ENCODE measurements at places on chromosomes 11 and 22.
A peak's percentile ranks its signal among the peaks of the same experiment; 100 is the strongest.

DNA sequence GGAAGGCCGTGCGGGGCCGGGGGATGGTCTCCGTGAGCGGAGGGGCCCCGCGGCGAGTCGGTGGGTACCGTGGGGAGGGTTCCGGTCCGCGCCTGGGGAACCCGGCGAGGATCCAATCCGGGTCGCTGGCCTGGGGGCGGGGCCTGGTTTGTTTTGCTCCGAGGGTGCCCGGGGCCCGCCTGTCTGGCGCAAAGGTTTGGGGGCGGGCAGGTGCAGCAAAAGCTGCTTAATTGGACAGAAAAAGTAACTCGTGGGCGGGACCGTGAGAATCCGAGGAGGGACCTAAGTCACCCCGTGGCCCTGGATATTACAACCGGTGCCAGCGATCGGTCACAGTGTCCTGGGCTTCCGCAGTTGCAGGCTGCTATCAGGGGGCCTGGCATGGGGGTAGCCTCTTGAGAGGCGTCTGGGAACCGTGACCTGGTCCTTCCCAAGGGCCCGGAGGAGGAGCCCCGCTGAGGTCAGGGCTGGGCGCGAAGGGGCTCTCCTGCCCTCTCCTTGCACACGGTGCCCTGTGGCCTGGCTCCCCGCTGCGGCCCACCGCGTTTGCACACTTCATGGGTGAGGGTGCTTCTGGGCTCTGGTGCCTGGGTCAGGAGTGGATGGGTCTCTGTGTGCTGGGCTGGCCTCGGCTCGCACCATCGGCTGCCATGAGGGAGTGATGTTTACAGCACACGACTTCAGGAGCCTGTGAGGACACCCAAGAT is 1.4 kb downstream of the PNPLA2 start:
- DNase-seq: peak; percentile 61

- DNase-seq: no peak
Observed at GRCh38 chr22:42937164-42937843, 77.6 kb downstream of the PACSIN2 start.

DNA sequence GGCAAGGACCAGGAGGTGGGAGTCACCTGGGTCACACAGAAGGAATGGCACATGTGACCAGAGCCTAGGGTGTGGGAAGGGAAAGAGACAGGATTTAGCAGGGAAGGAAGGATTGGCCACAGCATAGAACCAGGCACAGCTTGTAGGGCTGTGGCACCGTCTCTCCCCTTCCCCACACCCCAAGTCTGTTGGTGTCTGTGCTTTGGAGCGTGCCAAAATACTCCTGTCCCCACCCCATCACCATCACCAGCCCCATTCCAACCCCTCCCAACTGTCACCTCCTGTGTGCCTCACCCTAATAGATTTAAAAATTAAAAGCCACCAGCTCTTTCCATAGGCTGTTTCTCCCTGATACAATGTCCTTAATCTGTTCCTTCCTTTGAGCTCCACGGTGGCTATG is 18.2 kb downstream of the SGSM1 start:
- no peak for DNase-seq

- no peak for DNase-seq
Observed at GRCh38 chr11:44300844-44301563, 8.9 kb downstream of the ALX4 start.

- DNase-seq: no peak
Observed at GRCh38 chr22:45389546-45389945, 23.9 kb downstream of the SMC1B start.

DNA sequence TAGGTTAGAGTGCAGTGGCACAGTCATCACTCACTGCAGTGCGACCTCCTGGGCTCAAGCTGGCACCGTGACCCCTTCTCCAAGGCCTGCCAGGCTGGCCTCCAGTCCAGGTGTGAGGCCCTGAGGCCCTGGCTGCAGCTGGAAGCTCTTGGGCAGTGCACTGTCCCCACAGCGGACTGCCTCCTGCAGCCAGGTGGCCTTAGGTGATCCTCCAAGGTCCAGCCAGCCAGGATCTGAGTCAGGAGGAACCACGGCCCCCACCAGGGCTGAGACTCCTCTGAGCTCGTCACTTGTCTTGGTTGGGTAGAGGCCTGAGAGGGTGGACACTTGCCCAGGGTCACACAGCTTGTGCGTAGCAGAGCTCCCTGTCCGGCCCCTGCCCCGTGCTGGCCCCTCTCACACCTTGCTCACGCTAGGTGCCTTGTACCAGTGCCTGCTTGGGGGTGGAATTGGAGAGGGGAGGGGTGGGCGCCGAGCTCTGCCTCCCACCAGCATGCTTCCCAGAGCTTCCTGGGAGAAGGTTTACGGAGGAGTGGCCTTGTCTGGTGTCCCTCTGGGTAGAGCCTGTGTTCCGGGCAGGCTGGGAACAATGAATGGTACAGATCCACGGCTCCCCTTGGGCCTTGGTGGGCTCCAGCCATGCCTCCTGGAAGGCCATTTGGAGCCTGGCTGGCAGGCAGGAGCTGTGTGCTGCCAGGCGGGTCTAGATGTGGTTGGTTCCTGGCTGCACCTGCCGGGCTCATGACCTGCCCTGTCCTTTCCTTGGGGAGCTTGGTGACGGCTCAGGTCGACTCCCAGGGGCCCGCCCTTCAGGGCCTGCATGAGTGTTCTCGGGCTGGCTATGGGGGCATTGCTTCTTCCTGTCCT is 20.6 kb downstream of the KCNQ1 start:
- DNase-seq: no peak

DNA sequence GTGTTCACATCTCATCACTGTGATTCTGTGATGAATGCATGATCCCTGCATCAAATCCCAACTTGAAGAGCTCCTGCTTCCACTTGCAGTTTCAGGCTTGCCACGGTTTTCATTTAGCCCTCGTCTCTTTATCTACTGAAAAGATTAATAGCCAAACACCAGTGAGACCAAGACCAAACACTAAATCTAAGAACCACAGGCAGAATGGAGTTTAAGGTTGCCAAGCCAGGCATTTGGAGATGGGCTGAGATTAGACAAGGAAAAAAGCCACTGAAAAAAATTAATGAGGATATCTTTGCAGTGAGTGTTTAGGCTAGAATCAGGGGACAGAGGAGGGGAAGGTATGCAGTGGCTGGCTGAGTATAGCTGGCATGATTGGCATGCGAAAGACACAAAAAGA is 227.2 kb upstream of the BLID start:
- no peak for DNase-seq

- DNase-seq: no peak
Observed at GRCh38 chr11:131823772-131824171, 453.4 kb downstream of the NTM start.

DNA sequence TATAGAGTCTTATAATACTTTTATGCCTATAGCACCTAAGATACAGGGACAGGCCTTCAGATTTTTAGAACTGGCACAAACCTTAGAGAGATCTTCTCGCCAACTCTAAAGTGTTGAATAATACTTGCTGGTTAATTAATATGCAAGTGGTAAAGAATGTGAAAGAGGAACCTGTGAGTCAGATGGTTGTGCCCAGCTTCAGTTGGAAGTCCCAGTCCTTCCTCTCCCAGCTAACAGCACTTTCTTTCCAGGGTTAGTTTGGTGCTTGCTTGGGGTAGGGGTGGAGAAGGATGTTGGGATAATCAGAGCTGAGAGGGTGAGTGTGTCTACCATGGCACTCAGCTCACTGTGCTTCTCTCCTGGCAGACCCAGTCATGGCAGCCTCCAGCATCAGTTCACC is 4.9 kb upstream of the TMEM132A start:
- no peak for DNase-seq

DNA sequence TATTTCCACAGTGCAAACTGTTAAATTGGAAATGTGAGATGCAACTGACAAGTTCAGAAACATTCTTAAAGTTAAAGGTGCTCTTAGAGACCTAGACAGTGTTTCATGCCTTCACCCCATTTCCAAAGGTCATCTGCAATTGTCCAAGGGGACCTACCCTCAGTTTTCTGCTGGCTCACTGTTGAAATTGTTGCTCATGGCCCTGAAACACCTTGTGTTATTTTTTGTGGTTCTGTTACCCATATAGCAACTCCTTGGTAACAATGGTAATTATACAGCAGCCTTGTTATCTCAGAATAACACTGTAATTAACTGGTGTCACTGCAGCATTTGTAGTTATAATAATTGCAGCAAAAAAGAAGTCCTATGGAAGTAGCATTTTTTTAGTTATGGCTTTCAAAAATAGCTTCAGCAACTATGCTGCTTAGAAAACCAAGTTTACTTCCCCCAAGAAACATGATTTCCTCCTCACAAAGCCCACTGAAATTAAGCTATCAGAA is 49.2 kb upstream of the CCDC34 start:
- no peak for DNase-seq

DNA sequence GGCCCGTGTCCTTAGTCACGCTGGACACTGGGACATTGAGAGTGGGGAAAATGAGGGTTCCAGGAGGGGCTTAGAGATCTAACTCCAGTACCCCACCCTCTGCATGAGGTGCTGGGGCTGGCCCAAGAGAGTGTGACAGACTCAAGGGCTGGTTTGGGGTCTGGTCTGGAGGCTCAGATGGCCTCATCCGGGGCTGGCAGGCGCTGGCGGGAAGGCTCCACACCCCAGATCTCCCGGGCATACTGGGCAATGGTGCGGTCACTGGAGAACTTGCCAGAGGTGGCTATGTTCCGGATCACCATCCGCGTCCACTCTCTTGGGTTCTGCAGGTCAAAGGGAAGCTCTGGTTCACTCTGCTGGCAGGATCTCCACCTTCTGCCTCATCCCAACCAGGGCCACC is 2.5 kb upstream of the RASGRP2 start:
- no peak for DNase-seq

GRCh38 chr11:17287058-17287457 is 10.5 kb downstream of the NUCB2 start:
- DNase-seq: no peak

GRCh38 chr22:50104141-50104544 is 14.3 kb downstream of the MOV10L1 start:
- DNase-seq: no peak

DNA sequence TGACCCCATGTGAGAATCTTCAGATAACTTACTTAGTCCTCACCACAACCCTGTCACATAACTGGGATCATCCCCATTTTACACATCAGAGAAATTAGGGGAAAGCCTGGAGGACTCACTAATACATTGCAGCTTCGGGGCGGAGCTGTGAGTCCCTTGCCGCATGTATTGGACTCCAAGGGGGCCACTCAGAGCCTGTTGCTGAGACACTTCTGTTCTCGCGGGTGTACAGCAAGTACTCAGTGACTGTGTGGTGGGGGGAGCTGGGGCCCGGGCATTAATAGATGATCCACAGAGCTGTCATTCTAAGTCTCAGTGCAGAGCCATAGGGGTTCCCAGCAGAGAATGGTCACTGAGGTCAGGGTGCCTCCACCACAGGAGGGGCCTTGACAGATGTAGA is 13.5 kb downstream of the OAF start:
- no peak for DNase-seq

GRCh38 chr22:50641696-50642607 is 14.0 kb upstream of the ARSA start:
- peak; percentile 26 for DNase-seq

DNA sequence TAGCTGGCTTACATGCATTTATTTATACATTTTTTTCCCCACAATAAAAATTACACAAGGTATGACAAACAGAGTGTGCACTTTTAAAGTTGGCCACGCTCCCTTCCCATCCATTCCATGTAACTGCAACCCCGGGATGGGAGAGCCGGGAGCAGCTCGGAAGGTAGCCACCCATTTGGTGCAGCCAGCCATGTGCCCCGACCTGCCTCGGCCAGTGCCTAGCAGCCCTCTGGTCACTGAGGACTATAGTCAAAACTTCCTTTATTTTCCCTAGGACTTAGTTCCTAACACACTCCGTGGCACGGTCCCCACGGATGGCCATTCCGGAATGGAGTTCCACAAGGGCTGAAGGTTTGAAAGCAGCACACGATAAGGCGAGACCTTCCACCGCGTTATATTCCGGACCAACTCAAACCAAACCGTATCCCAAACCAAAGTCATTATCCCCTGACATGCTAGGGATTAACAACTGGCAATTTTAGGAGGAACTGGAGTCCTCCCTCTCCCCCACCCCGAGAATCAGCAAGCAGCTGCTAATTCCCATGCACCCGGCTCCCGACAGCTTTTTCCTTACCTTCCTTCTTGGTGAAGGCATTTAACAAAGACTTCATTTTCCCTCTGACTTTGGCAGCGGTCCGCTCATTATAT is 426.4 kb downstream of the SHANK2 start:
- no peak for DNase-seq

DNA sequence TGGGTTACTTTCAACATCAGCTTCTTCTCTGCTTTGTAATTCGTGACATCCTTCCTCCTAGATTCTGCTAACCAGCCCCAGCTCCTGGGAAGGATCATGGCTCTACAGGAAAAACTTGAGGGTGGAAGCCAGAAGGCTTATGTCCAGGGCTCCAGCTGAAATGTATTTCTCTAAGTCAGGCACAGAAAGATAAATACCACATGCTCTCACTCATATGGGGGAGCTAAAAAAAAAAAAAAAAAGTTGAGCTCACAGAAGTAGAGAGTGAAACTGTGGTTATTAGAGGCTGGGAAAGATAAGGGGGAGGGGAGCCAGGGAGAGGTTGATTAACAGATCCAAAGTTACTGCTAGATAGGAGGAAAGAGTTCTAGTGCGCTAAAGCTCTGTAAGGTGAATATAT is 74.9 kb downstream of the DSCAML1 start:
- DNase-seq: no peak
